ENCODE measurements at places on chromosomes 12 and 14. TPM values are rescaled to one million over a fixed set of nuclear protein-coding genes. Genes with fewer than 3 reads are reported as not detected.
A peak's percentile ranks its signal among the peaks of the same experiment; 100 is the strongest.

The C12orf75 gene
- 1.2 TPM for total RNA-seq

The CARMIL3 gene
- total RNA-seq: 0.08 TPM

The BBOF1 gene
- total RNA-seq: 3.0 TPM

The PNP gene
- total RNA-seq: 7.6 TPM

The LARP4 gene
- 53.3 TPM for total RNA-seq

The TESPA1 gene
- 0.70 TPM for total RNA-seq

The NAV3 gene
- total RNA-seq: 2.6 TPM

DNA sequence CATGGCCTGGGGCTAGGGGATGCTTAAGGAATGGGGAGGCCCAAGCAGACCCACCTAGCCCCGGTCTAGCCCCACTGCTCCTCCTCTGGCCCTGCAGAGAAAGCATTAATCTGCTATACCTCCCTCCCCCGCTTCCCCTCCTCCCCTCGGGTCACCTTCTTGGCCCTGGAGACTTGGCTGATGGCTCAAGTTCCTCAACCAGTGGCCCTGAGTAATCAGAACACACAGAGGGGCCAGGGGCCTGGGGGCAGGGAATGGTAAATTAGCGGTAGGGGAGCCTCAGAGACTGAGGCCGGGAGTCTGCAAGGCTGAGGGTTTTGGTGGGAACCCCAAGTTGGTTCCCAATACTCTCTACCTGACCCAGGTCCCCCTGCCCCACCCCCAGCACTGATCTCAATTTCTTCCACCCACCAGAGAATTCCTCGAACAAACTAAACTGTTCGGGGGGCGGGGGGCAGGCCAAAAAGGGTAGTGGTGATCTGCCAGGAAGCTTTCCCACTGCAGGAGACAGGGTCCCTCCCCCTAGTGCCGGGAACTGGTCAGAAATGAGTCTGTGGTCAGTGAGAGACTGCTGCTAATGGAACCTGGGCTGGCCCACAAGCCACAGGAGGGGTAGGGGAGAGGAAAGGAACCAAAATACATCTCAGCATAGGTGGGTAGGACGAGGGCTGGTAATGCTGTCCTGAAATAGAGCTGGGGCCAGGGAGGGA, 12.8 kb upstream of the SMARCD1 start:
- DNase-seq: no peak

DNA sequence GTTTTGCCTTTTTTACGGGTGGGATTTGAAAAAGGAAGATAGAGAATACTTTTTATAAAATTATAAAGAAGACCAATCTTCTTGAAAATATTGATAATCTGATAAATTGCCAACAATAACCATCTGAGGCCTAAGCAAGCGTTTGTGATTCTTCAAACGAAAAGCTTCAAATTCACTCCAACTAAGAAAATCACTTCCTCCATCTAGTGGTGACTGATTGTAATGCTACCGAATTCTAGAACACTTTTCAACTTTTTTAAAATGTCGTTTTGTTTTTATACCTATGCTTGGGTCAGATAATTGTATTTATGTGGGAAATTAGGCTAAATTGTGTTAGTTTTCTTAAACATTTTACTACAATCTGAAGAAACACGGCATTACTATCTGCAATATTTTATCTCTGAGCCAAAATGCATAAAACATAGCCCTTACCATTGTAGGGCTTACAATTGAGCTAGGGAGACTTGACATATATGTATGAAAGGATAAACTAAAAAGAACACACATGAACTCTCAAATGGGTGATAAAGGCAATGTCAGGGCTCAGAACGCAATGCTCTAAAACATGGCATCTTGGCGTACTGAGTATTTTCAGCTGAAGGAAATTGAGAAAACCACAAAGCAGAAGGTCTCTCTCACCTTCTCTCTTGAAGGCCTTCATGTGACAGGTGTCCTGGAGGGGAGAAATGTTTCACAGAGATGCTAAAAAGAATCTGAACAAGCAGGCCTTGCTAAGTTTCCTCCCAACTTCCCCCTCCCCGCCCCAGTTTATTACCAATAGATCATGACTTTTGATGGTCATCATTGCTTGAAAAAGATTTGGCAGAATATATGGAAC, 36.8 kb upstream of the G2E3 start:
- no peak for DNase-seq

DNA sequence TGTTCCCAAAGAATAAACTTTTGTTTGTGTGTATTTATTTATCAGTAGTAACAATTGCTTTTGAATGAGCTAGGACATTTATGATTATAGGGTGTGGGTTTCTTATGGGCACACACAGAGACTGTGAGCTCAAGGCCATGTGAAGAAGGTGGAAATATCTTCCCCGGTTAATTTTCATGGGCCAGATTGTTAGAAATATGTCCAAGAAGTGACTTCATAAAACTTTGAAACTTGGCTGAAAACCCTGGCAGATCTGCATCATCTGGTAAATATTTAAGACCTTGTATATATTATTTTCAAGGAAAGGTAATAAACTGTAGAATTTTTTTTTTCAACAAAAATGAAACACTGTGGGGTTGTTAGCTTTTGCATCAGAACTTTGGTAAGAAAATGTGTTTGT, 53.5 kb upstream of the RNU6-8 start:
- no peak for DNase-seq

GRCh38 chr12:130338794-130339601, 1.3 kb downstream of the PIWIL1 start:
- DNase-seq: no peak

GRCh38 chr14:92945544-92945943, 22.6 kb downstream of the CHGA start:
- peak; percentile 65 for DNase-seq

DNA sequence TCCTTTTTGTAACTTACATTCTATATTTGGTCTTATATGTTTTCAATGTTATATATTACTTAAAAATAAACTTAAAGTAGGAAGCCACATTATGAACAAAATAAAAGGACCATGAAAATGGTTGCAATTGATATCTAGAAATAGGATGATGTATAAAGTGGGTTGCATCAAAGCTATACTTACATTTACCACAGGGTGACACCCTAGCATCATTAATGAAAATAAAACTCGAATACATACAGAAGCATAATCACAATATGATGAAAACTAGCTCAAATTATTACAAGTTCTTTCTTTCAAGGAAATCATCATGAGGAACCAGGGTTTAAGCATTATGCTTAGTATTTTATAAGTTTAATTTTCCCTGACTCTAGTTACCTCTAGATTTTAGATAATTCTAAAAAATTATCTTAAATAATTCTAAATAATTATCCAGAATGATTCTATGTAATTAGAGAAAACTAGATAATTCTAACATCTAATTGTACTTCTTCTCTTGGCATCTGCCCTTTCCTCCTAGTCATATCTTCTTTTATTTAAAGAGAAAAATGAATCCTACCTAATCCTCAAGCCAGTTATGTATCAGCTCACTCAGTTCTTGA, 31.2 kb downstream of the TAS2R7 start:
- DNase-seq: no peak

GRCh38 chr12:109693160-109693559, 20.5 kb upstream of the FAM222A start:
- no peak for DNase-seq

- no peak for DNase-seq
Observed at GRCh38 chr12:20259786-20260185, 108.6 kb upstream of the PDE3A start.

DNA sequence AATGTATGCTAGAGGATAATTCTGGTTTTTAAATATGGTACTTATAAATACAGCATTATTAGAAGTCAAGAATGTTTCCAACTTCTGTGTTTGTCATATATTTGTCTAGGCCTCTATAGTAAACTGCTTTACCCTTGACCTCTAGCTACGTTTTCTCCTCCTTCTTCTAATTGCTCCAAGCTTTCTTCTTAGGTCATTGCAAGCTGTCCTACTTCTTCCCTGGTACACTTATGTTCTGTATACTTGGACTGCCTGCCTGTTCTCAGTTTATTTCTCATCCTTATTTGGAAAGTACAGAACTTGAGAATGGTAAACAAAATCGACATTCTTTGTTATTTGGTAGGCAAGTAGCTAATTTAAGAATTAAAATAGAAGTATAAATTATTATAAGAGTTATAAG, 23.9 kb upstream of the ATP2B1 start:
- DNase-seq: no peak

DNA sequence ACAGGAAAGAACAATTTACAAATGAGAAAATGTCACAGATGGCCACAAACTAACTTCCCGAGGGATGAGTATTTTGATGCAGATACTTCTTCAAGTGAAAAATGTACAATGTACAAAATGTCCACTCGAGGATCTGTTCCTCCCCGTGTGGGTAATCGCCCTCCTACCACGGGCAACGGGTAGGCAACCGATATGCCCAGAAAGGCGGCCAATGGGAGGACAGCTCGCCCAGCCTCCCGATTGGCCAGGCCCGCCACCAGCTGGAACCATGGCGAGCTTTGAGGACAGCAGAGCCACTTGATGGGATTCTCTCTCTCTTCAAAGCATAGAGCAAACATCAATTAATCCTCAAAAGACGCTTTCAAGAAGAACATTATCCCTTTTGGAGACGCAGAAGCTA, 42.3 kb downstream of the DPF3 start:
- no peak for DNase-seq

GRCh38 chr12:59698600-59698999, 102.8 kb downstream of the SLC16A7 start:
- DNase-seq: no peak

DNA sequence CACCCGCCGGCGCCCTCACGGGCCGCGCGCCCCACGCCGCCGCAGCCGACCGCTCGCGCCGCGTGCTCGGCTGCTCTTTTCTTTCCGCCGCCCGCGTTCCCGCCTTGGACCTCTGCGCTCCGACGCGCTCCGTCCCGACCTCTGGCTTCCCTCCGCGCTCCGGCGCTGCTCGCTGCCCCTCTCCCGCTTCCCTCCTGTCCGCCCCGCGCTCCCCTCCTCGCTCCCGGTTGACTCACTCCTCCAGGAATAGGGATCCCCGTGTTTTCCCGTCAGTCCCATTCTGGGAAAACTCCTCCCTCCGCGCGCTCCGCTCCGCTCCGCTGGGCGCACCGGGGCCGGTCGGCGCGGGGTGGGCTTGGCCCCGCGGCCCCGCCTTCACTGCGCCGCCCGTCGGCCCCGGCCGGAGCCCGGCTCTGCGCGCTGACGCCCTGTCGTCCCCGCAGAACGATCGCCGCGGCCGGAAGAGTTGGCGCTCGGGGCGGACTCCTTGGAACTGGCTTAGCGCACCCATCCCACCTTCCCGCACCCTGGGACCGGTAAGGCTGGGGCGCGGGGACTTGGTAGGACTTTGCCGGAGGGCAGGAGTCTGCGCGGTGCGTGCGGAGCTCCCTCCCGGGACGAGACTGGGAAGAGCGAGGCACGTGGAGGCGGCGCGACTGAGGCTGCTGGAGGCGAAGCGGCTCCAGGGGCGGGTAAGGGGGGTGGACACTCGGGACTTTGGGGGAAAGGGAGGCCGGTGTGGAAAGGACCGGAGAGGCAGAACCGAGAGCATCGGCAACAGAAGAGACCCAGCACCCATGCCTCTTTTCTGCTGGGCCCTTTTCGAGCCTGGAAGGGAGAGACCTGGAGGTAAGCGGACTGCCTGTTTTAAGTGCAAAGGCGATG, 550 bp downstream of the TEAD4 start:
- DNase-seq: peak; percentile 78

DNA sequence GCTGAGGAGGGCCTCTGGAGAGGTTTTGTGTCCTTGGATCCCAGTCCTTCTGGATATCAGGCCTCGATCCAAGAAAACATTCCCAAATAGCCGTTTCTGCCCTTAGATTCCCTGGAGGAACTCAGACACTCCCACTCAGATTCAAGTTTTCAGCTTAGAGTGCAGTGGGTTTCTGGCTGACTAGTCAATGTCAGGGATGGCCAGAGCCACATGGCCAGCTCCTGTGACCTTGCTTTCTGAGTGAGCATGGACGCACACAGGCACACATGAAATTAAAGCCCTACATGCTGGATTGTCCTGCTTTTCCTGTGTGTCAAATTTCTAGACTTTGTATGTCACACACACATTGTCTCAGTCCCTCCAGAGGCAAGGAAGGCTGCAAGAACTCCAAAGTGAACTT, 86.2 kb downstream of the TNFAIP2 start:
- no peak for DNase-seq

GRCh38 chr12:45089411-45090075, 38.6 kb upstream of the DBX2 start:
- DNase-seq: no peak

DNA sequence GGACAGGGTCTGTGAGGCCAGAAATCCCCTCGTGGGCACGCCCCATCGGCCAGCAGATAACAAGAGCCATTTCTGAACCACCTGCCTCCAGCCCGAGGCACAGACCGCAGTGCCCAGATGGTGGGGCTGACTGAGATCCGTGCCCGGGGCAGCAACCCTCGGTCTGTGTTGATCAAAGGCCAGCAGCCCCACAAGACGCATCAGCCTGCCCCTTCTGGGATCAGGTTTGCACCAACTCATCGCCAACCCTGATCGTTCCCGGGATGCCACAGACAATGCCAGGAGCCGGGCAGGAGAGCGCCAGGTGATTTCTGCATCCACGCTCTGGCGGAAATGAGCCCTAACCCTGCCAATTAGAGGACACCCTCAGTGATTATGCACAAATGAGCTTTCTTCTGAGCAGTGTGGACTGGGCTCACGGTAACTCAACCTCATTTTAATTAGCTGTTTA, 64.5 kb downstream of the TESC start:
- DNase-seq: no peak

DNA sequence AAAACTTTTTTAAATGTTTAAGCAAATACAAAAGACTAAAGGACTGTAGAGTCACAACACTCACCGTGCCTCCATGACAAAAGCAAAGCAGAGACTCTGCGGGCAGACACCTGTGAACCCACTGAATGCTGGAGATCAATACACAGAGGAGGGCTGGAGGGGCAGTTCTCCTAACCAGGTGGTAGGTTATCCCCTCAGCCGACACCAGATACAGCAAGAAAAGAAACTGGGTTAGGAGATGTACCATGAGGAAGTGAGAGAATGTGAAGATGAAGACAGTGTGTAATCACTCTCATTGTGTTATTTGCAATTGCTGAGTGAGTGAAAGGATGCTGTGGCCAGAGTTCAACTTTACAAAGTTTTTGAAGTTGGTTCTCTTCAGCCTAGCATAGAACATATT, 480.3 kb downstream of the BCL11B start:
- DNase-seq: no peak

GRCh38 chr12:63298386-63298930, 147.5 kb upstream of the AVPR1A start:
- no peak for DNase-seq

DNA sequence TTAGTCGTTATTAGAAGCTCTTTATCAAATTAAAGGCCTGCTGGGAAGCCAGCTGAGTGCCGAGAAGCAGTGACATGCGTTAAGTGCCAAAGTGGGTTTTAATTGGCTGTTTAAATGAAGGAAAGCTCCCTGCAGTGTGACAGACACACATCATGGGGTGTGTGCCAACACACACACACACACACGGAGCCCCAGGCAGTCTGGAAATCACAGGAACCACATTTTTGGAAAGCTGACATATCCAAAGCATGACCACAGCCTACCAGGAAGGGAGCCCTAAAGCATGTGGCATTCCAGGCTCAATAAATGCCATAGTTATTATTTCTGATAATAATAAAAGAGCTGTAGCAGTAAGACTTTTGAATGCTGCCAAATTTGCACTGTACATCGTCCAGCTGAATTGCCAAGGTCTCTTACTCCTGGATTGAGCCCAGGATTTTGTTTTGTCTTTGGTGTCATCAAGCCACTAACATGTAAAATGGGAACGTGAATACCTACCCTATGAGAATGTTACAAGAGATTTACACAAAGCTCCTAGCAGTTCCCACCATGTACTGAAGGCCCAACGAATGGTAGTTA, 135.1 kb downstream of the TMEM30B start:
- DNase-seq: no peak

- DNase-seq: no peak
Observed at GRCh38 chr12:107782067-107782466, 7.6 kb downstream of the ASCL4 start.

Data from Right ventricle myocardium inferior (tissue), 1 donor.